ENCODE measurements at places on chromosomes 13 and 19.
A peak's percentile ranks its signal among the peaks of the same experiment; 100 is the strongest.

DNA sequence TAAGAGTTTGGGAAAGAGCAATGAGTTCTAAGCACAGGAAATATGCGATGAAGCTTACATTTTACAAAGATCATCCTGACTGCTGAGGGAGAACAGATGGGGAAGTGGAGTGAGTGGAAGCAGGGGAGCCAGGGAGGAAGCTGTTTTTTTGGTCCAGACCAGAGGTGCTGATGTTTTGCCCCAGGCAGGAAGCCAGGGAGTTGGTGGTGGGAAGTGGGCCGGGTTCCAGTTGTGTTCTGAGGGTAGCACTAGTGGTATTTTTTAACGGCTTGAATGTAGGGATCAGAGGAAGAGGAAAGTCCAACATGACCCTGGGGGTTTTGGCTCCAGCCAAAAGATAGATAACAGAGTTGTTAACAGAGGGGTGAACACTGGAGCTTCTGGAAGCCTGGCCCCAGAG lies 20.7 kb upstream of the OLFM4 start:
- no peak for DNase-seq

DNA sequence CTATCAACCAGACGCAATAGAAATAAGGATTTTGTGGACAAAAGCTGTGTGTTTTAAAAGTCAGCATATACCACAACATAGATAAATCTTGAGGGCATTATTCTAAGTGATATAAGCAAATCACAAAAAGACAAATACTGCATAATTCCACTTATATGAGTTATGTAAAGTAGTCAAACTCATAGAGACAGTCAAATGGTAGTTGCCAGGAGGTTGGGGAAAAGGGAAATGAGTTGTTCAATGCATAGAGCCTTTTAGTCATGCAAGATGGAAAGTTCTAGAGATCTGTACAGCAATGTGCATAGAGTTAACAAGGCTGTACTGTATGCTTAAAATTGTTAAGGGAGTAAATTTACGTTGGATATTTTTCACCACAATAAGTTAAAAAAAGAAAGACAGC lies 244.7 kb downstream of the DCT start:
- no peak for DNase-seq

DNA sequence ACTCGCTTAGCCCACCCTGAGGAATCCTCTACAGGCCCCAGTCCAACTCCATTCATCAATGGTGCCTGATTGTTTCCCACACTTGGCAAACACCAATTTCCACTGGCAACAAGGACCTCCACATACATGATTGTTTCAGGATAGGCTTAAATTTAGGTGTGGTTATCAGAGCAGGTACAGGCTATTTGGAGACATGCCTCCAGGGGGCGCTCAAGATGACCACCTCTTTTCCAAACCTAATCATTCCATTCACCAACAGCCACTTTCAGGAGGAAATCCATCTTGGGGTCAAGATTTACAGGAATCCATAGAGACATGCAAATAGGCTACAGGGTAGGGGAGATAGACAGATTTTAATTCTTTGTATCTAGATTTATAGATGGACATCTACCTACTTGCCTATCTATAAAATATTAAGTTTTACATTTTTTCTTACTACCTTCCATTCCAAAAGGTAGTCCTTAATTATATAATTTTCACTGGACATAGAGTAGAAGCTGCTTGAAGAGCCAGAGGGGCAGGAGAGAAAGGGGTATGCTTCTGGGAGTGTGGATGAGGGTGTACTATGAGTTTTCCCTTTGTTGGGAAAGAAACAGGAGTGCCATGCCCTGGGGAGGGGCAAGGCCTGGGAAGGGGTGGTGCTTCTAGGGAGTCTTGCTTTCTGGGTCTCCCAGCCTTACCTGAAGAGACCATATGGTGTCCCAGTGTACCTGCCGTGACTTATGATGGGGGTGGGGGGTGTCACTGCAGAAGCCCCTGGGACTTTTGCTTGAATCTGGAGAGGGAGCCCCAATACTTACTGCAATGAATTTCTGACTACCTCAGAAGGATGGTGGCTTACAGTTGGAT lies 14.1 kb upstream of the PCDH8 start:
- DNase-seq, result peak; percentile 28

- no peak for DNase-seq
These were observed 291.5 kb downstream of the ZNF536 start for GRCh38 chr19:30663611-30664174.

DNA sequence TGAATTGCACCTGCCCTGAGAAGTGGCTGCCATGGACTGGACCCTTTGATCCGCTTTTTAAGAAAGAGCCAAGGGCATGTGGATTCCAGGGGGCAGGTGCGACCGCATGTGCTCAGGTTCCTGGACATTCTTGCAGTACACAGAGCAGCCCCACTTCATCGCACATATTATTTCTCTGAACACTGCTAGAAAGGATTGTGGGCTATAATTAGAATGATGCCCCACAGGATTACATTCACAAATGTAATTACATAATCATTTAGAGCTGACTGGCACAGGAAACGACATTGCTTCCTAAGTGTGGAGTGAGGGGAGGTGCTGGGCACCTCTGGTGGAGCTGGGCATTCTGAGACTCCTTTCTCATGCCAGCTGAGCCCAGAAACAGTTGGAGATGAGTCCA lies 37.5 kb upstream of the VSTM2B start:
- no peak for DNase-seq

GRCh38 chr13:30321256-30321655 lies 13.9 kb upstream of the KATNAL1 start:
- DNase-seq, result no peak

GRCh38 chr19:18612772-18613588 lies at the start of gene TMEM59L:
Gene TMEM59L (plus strand): TSS chr19:18612870. CDS start chr19:18612959, 89 bp downstream.
- peak; percentile 58 for DNase-seq

DNA sequence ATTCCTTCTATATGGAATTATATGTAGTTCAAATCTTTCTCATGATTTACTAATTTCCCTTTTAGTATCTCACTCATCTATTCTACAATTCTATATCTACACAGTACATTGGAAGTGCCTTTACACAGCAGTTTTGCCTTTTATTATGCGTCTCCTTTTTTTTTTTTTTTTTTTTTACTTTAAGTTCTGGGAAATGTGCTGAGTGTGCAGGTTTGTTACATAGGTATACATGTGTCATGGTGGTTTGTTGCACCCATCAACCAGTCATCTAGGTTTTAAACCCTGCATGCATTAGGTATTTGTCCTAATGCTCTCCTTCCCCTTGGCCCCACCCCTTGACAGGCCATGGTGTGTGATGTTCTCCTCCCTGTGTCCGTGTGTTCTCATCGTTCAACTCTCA lies 1150.1 kb upstream of the PRR20A start:
- no peak for DNase-seq

GRCh38 chr13:91312324-91312723 lies 35.2 kb upstream of the MIR17HG start:
- no peak for DNase-seq

- no peak for DNase-seq
These were observed 8.1 kb upstream of the ICAM1 start for GRCh38 chr19:10262771-10263170.

GRCh38 chr19:12748489-12748888 lies 3.1 kb upstream of the BEST2 start:
- DNase-seq, result no peak

GRCh38 chr13:98847780-98848179 lies 95.3 kb upstream of the SLC15A1 start:
- no peak for DNase-seq

DNA sequence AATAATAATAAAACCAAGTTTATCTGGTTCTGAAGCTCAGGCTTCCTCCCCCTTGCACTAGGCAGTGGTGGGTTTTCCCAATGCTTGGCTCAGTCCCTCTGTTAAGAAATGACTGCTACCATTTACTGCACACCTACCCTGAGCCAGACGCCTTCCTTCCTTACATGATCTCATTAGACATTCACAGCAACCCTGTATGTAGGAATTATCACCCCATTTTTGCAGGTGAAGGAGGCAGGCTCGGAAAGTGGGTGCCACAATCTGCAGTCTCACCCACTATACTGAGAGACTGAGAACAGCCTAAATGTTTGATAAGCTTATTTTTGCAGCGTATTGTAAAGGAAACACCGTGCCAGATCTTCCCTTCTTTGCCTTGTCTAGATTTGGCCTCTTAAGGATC lies 18.3 kb upstream of the CACNG8 start:
- DNase-seq, result no peak

- DNase-seq, result no peak
These were observed 1888.8 kb upstream of the PCDH20 start for GRCh38 chr13:63304497-63304896.

DNA sequence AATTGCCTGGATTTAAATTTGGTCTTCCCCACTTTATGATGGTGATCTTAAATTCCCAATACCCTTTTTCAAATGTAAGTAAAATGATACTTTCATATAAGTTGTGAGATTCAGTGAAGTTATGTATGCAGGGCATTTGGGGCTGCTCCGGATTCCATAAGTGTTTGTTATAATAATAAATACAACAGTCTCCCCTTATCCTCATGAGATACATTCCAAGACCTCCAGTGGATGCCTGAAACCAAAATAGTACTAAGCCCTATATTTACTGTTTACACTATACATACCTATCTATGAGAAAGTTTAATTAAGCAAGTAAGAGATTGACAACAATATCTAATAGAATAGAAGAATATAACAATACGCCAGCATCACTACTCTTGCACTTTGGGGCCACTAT lies 2237.8 kb downstream of the PCDH9 start:
- DNase-seq, result no peak

GRCh38 chr13:80680786-80681366 lies 339.9 kb upstream of the SPRY2 start:
- no peak for DNase-seq

GRCh38 chr19:15393963-15394362 lies 14.4 kb upstream of the AKAP8 start:
- no peak for DNase-seq
